ENCODE measurements at places on chromosomes 2 and 18.
A peak's percentile ranks its signal among the peaks of the same experiment; 100 is the strongest.

DNA sequence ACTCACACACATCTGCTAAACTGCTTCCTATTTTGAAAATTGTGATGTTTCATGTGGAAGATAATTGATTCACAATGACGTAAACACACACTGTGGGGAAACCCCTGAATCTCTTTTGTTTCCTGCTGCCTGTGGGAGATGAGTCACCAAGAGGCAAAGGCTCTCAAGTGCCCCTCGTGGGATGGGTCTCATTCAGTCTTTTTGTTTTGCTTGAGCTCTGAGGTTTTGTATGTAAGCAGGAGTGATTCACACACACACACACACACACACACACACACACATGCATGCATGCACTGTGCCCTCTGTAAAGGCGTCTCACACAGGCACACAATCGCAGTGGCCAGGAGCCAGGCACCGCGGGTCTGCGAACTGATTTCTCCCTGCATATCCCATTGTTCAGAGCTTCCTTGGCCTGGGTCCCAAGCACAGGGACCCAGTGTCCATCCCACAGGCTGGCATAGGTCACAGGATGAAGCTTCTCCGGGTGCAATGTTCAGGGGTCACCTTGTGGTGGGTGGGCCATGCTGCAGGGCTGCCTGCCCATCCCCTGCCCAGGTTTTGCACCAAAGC lies 12.1 kb upstream of the ARHGEF4 start:
- DNase-seq = peak; percentile 66

GRCh38 chr2:239075918-239076758 lies 228.3 kb downstream of the TWIST2 start:
- DNase-seq = no peak

DNA sequence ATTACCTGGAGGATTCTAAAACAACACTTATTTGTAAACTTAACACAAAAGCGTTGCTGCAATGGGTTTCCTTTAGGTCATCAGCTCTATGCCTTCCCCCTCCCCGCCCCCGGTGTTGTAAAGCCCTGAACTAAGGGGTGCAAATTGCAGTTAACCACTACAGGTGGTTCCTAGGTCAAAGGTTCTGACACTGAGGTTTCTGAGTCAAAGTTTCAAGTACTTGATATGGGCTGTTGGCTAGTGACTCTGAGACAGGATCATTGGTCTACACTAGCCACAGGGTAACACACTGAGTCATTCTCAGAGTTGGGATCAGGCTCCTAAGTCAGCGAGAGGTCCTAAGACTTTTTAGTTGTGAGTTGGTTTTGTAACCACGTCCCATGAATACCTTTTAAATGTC lies 15.4 kb downstream of the IL1B start:
- no peak for DNase-seq

DNA sequence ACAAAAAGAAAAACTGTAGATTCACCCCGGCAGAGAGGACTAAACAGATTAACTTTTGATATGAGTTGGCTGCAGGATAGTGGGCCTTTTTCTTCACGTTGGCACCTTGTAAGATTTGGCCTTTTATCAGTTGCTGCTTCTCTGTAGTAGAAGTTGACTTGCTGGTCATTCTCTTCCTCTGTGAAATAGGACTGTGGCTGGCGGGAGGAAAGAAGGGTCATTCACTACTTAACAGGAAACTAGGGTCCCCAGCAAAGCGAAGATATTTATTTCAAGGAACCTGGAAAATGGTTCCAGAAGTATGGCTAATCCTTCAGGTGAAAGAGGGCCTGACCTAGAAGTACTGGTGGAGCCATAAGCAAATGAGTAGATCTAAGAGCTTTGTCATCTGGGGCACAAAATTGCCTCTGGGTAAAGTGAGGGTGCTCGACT lies 383 bp upstream of the ATP5MC3 start:
- no peak for DNase-seq

GRCh38 chr2:47060652-47061170 lies 94.4 kb downstream of the STPG4 start:
- DNase-seq = no peak

Measured in MG63 (cell line).